ENCODE measurements at places on chromosomes 11 and 22.

DNA sequence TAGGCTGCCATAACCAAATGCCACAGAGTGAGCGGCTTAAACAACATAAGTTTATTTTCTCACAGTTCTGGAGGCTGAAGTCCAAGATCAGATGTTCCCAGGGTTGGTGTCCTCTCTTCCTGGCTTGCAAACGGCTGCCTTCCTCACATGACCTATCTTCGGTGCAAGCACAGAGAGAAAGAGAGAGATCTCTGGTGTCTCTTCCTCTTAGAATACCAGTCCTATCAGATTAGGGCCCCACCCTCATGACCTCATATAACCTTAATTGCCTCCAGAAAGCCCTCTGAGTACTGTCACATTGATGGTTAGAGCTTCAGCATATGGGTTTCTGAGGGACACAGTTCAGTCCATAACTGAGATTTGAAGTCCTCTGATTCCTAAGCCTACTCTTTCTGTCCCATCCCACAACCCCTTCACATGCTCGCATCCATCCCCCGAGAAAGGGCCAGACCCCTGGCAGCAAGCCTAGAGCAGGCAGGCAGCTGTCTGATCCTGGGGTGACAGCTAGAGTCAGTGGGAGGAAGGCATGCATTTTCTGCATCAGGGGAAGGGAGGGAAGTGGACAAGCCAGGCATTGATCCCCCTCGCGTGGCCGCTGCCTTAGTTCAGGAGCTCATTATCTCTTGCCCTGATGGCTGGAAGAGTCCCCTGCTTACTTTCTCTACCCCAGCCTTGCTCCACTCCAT is 114.1 kb downstream of the FAR1 start:
- DNase-seq, result no peak

GRCh38 chr11:46948378-46949131 is 12.0 kb downstream of the CSTPP1 start:
- DNase-seq, result no peak

DNA sequence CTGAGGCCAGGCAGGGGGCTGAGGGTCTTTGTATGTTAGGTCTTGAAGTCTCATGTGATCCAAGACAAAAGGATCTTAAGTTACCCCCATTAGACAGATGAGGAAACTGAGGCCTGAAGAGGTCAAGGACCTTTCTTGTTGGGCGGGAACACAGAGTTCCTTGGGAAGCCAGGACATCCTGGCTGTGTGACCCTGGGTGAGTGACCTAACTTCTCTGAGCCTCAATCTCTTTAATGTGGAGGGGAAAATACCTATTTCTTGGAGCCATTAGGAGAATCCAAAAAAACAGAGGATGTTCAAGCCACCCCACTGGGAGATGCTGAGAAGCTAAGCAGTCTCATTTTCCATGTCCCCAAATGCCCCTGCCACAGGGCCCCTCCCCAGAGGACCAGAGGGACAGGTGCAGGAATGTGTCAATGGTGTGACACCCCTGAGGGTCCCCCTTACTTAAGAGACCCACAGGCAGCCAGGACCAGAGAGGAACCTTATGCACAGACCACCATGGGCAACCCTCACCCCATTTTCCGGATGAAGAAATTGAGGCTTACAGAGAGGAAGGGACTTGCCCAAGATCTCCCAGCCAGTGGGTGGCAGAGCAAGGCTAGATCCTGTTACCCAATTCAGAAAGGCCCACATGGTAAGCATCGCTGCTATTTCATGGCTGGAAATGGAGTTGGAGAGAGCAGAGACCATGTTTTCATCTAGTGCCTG is 8.0 kb downstream of the RAC2 start:
- DNase-seq, result no peak

DNA sequence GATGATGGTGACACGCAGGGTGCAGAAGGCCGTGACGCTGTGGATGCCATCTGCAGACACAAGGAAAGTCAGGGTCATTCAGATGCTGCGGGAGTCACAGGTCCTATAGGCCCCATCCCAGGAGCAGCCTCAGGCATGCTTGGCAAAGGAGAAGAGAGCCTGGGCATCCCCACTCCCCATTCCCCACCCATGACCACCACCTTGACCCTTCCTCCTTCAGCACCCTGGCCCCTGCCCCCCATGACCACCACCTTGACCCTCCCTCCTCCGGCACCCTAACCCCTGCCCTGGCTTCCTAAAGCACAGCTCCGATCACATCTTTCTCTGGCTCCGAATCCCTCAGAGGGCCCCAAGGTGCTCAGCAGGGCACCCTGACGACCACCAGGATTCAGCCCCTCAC is 73.1 kb downstream of the CELSR1 start:
- DNase-seq, result no peak

DNA sequence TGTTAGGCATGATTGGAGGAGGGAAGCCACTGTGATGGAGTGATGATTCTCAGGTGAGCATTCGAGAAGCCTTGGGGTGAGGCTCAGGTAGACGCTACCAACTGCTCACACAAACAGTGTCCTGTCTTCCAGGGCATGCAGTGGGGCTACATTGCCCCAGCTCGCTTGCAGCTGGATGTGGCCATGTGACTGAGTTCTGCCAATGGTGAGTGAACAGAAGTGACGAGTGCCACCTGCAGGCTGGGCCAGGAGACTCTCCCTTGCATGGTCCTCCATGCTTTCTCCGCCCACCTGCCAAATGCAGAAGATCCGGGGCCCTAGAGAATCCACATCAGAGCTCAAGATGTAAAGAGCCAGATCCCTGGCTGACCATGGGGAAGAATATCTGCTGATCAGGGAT is 195.9 kb downstream of the BCR start:
- peak; percentile 46 for DNase-seq

GRCh38 chr11:82521427-82521826 is 212.2 kb downstream of the FAM181B start:
- DNase-seq, result no peak

GRCh38 chr11:127612607-127613006 is 612.0 kb upstream of the KIRREL3 start:
- DNase-seq, result no peak

DNA sequence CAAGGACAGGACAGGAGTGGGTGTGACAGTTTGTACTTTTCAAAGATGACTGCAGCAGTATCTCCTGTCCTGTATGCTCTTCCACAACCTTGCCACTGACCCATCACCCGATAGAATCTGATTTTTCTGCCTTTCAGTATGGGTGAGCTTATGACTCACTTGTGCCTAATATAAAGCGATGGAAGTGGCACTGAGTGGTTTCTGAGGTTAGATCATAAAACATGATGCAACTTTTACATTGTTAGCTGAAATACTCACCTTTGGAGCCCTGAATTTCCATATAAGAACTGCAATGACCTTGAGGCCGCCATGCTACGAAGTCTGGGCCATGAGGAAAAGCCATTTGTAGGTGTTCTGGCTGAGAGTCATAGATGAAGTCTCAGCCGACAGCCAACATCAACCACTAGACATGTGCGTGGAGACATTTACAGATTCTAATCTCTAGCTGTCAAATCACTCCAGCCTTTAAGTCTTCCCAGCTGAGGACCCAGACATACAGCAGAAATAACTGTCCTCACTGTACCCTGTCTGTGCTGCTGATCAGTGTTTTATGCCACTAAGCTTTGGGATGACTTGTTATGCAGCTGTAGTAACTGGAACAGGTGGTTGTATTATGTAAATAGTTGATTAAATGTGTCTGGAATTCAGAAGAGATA is 105.9 kb upstream of the ARHGAP20 start:
- peak; percentile 42 for DNase-seq

DNA sequence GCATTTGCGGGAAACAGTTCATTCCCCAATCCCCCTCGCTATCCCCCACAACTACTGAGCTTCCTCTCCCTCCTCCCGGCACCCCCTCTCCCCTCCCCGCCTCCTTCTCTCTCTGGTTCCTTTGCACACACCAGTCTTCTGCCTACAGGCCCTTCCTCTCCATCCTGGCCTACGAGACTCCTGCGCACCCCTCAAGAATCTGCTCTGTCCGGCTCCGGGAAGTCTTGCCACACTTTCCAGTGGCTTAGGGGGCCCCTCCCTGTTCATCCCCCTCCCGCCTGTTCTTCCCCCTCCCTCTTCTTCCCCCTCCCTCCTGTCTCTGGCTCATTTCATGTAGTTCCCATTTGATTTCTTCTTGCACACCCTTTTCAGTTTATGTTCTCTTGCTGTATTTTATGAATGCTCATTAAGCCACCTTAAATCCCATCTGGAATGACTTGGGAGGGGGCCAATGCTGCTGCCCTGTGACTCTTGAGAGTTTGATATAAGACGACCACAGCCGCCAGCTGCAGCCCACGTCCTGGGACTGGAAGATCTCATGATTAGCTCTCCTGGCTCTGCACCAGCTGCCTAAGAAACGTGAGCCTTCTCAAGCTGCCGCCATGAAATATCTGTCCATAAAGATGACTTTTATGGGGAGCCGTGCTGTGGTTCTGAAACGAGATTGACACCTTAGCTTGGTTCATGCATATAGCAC is 50.9 kb downstream of the RPS6KA4 start:
- DNase-seq, result no peak

DNA sequence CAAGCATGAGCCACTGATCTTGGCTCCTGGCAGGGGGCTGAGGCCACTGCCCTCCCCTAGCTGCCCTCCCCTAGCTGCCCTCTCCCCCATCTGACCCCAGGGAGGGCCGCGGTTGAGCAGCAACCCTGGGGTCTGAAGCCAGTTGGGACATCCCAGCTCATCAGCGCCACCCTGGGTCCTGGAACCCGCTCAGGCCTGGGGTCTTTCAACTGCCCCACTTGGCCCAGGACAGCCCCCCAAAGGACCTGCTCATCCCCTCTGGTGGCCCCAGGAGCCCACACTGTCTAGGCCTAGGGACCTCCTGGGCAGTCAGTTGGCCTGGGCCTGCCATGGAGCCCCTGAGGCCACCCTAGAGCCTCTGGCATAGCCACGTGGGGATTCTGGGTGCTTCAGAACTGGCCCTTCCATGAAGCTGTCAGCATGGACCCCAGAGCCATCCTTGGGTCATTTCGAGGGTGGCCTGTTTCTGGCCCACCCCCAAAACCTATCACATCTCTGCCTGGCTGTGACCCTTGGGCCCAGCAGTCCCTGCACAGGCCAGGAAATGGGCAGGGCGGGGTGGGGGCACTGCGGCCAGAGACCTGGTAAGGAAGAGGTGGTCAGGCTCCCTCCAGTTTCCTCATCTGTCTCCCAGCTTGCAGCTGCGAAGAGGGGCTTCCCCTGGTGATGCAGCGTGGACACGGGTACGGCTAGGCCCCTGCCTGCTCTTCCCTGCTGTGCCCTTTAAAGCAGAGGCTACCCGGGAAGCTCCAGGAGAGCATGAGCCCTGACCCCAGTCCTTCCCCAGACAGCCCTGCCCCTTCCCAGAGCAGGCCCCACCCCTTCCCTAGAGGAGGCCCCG is 37.9 kb downstream of the MUC2 start:
- no peak for DNase-seq

DNA sequence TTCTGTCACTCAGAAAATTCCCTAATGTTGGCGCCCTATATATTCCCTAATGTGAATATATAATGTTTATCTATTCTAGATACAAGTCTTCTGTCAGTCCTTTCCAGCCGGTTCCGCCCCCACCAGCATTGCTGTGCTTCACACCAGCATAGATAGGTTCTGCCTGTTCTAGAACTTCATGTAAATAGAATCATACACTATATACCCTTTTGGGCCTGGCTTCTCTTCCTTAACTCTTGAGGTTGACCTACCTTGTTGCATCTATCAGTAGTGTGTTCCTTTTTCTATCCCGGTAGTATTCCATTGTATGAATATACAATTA is 34.6 kb downstream of the OTOG start:
- no peak for DNase-seq

DNA sequence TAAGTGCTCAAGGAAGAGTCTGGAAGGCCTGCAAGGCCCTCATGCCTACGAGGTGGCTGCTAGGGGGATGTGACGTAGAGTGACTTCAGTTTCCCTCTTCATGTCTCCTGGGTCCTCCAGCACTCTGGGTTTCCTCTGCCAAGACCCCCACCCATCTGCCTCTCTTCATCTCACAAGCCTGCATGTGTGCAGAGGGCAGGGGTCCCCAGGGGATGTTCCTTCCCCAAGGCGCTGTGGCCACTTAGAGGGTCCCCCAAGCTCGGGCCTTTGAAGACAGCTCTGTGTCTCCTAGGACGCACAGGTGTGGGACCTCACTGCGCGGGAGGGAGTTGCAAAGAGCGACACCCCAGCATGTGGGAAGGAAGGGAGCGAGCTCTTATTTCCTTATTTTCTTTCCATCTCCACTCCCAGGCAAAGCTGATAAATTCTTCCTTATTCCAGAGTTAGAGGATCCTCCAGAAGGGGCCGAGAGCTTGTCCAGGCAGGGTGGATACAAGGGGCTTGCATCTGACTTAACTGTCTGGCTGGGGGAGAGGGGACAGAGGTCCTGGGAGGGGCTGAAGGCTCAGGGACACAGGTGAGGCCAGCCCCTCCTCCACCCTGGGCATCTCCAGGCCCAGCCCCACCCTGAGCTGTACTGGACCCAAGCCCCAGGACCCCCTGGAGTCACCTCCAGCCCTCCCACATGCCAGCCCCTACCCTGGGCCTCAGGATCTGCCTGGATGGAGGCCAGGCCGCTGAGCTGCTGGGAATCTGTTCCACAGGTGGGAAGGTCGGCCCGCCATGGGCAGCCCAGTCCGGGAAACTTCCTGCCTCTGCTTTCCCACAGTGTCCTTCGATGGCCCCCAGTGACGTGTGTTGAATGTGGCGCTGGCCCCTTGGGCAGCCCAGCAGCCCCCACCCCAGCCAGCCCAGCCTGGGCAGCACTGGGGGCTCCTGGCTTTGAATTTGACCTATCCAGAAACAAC is 59.7 kb upstream of the KCNQ1OT1 start:
- no peak for DNase-seq

DNA sequence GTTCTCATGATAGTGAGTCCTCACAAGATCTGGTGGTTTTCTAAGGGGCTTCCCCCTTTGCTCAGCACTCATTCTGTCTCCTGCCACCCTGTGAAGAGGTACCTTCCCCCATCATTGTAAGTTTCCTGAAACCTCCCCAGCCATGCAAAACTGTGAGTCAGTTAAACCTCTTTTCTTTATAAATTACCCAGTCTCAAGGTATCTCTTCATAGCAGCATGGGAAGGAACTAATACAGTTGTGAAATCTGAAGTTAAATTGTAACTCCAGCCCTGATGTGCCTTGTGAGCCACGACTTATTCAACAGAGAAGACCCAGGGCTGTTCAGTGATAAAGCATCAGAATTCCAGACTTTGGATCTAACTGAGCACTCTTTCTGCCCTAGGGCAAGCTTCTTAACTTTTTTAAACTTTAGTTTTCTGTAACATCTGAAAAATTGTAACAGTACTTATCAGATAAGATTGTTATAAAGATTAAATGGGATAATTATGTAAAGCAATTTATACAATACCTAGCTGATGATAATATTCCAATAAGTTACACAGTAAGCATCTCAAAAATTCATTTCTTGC is 220.0 kb downstream of the TRPC6 start:
- no peak for DNase-seq

GRCh38 chr11:123704341-123704740 is 37.1 kb downstream of the ZNF202 start:
- no peak for DNase-seq

GRCh38 chr11:128598506-128599150 is 11.3 kb upstream of the ETS1 start:
- DNase-seq, result no peak

GRCh38 chr11:17314904-17315426 is 36.6 kb upstream of the NCR3LG1 start:
- no peak for DNase-seq
